ENCODE measurements at places on chromosomes 12 and 14. TPM values are rescaled to one million over a fixed set of nuclear protein-coding genes. Genes with fewer than 3 reads are reported as not detected.

The IL25 gene
- total RNA-seq, result not detected

The SLC10A1 gene
- not detected for total RNA-seq

The DIO3 gene
- total RNA-seq, result not detected

The TMEM121 gene
- 11.8 TPM for total RNA-seq

The BEST3 gene
- total RNA-seq, result under 0.01 TPM

The ASCL1 gene
- total RNA-seq, result not detected

The NDUFA12 gene
- total RNA-seq, result 118 TPM

The TC2N gene
- total RNA-seq, result 0.93 TPM

The ANO2 gene
- total RNA-seq, result 0.13 TPM

The KRT74 gene
- total RNA-seq, result not detected

The MANSC4 gene
- not detected for total RNA-seq

The UNG gene
- 16.1 TPM for total RNA-seq

The CMTM5 gene
- 0.40 TPM for total RNA-seq

The ACTN1 gene
- total RNA-seq, result 199 TPM

The WASHC4 gene
- total RNA-seq, result 66.5 TPM

The DEPDC4 gene
- total RNA-seq, result 0.75 TPM

The OTOGL gene
- total RNA-seq, result 1.6 TPM

The INHBC gene
- total RNA-seq, result not detected

The PRKD1 gene
- total RNA-seq, result 18.0 TPM

The ZBTB25 gene
- 5.5 TPM for total RNA-seq

The C12orf43 gene
- total RNA-seq, result 13.2 TPM

The PTGER2 gene
- total RNA-seq, result 11.6 TPM

The FGF23 gene
- total RNA-seq, result not detected

The SDSL gene
- total RNA-seq, result 17.0 TPM

The GLI1 gene
- total RNA-seq, result 0.31 TPM

The AQP5 gene
- total RNA-seq, result 0.26 TPM

The CLEC2A gene
- total RNA-seq, result not detected

The FZD10 gene
- total RNA-seq, result under 0.01 TPM

The SSTR1 gene
- total RNA-seq, result 0.66 TPM

The CACNA1C gene
- 13.9 TPM for total RNA-seq

The KRT1 gene
- not detected for total RNA-seq

The CLMN gene
- total RNA-seq, result 0.12 TPM

The SLC25A47 gene
- total RNA-seq, result not detected

The KRT83 gene
- not detected for total RNA-seq

The GPR65 gene
- total RNA-seq, result 0.12 TPM

The PCBP2 gene
- total RNA-seq, result 259 TPM

The TMEM132D gene
- not detected for total RNA-seq

The EPYC gene
- total RNA-seq, result not detected

The ALKBH2 gene
- total RNA-seq, result 19.8 TPM

The ETV6 gene
- 2.9 TPM for total RNA-seq

The SLCO1B1 gene
- total RNA-seq, result not detected

The GPR132 gene
- total RNA-seq, result not detected

The ST8SIA1 gene
- total RNA-seq, result 1.2 TPM

The BEGAIN gene
- total RNA-seq, result 0.26 TPM

The CBLN3 gene
- total RNA-seq, result 4.5 TPM

The NTN4 gene
- total RNA-seq, result 347 TPM

The COX8C gene
- not detected for total RNA-seq

The TEX22 gene
- 0.13 TPM for total RNA-seq

The MIPOL1 gene
- total RNA-seq, result 10.0 TPM

Measured in aortic smooth muscle cell (primary cell).